Liver (tissue), 10 donors: ENCODE measurements at places on chromosomes 1 and 21. TPM values are rescaled to one million over a fixed set of nuclear protein-coding genes. Genes with fewer than 3 reads are reported as not detected.

Gene TCEANC2
- 2.1 TPM for total RNA-seq

Gene ANKRD65
- 0.17 TPM for total RNA-seq

Gene SPRR4
- not detected for total RNA-seq

Gene LINGO4
- total RNA-seq, result 0.50 TPM

Gene FCRL1
- total RNA-seq, result 0.50 TPM

Gene WNT4
- total RNA-seq, result not detected

Gene HRNR
- not detected for total RNA-seq

Gene IGSF21
- 1.1 TPM for total RNA-seq

Gene B3GALT2
- total RNA-seq, result 1.9 TPM

Gene NASP
- total RNA-seq, result 74.9 TPM

Gene TRIM46
- total RNA-seq, result 0.14 TPM

DNA sequence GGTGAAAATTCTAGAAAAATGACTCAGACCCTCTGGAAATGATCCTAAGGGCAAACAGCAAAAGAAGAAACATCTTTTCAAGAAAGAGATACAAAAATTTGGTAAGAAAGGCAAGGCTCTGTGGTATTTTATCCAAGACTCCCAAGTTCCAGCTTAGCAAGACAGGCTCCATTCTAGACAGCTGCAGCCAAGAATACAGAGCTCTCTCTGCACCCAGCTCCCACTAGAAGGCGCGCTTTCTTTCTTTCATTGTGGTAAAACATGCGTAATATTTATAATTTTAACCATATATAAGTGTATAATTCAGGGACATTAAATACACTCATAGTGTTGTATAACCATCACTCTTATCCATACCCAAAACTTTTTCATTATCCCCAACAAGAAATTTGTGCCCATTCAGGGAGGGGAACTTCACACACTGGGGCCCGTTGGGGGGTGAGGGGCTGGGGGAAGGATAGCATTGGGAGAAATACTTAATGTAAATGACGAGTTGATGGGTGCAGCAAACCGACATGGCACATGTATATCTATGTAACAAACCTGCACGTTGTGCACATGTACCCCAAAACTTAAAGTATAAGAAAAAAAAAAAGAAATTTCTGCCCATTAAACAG is 2.2 kb upstream of the HFM1 start:
- H3K4me3 ChIP-seq, result no peak overlapping the region
- H3K27me3 ChIP-seq, result no peaks in the 10 kb centered on the region
- no peak overlapping the region for H3K27ac ChIP-seq
- H3K4me1 ChIP-seq, result peaks cover 8% of the 10 kb centered on the region
- H3K36me3 ChIP-seq, result no peaks in the 10 kb centered on the region
- no peak for DNase-seq

- H3K36me3 ChIP-seq, result no peaks in the 10 kb centered on the region
- peak overlapping the region; percentile 90 for H3K27ac ChIP-seq
- no peak overlapping the region for H3K4me3 ChIP-seq
- no peak for DNase-seq
These were observed 68.6 kb upstream of the ERRFI1 start for GRCh38 chr1:8094481-8095241.

DNA sequence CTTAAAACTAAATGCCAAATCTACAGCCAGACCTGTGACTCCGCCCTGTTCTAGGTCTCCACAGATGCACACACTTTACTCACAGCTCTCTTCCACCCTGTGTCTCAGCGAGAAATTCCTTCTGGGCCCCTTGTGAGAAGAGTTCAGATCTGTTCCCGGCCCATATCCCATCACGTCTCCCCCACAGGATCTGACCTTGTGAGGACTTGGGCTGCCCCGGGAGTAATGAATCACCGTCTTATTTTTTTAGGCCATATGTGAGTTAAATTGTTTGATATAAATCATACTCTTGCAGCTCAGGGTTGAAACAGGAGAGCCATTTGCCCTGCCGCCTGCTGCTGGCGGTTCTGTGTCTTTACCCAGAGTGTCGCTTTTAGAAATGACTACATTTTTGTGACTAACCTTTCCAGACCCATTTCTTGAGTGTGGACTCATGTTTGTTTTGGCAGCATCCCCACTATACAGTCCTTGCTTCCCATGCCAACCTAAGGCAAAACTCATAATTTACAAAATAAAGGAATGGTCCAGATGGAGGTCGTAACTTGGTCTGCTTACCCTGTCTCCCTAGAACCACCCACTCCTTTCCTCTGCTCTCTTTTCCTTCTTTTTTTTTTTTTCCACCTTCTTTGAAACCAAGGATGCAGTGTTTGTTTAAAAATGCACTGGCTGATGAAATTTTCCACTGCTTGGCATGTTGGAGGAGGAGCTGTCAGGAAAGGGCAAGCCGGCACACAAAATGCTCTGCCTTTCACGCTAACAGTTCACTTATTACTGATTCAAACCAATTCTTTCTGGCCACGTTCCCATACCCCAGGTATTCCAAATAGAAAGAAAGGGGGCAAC is 98.0 kb upstream of the C1orf105 start:
- no peaks in the 10 kb centered on the region for H3K36me3 ChIP-seq
- no peak overlapping the region for H3K4me3 ChIP-seq
- no peak overlapping the region for H3K27ac ChIP-seq
- H3K27me3 ChIP-seq, result no peaks in the 10 kb centered on the region
- H3K4me1 ChIP-seq, result no peaks in the 10 kb centered on the region

- no peaks in the 10 kb centered on the region for H3K4me1 ChIP-seq
- no peaks in the 10 kb centered on the region for H3K36me3 ChIP-seq
- DNase-seq, result no peak
- no peak overlapping the region for H3K27ac ChIP-seq
These were observed 73.8 kb downstream of the RPE65 start for GRCh38 chr1:68375919-68376318.

GRCh38 chr1:56061824-56062223 is 517.5 kb downstream of the PLPP3 start:
- no peak for DNase-seq
- H3K27me3 ChIP-seq, result no peaks in the 10 kb centered on the region
- no peak overlapping the region for H3K4me3 ChIP-seq

DNA sequence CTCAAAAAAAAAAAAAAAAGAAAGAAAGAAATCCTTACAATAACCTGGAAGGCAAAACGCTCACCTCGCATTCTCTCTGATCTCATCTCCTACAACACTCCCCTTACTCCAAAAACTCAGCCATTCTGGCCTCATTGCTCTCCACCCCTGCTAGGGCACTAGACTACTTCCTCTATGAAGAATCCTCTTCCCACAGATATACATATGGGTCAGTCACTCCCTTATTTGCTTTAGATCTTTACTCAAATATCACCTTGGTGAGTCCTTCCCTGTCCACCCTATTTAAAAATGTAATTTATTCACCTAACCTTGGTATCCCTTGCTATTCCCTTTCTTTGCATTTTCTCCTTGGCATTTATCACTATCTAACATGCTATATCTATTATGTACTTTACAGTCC is 24.6 kb upstream of the KIF1B start:
- H3K4me1 ChIP-seq, result no peaks in the 10 kb centered on the region
- H3K27me3 ChIP-seq, result no peaks in the 10 kb centered on the region
- DNase-seq, result no peak

- H3K4me3 ChIP-seq, result no peak overlapping the region
- H3K27ac ChIP-seq, result no peak overlapping the region
- no peaks in the 10 kb centered on the region for H3K27me3 ChIP-seq
These were observed 78.8 kb upstream of the NR5A2 start for GRCh38 chr1:199948587-199949280.

- no peak overlapping the region for H3K4me3 ChIP-seq
- no peak for DNase-seq
- H3K4me1 ChIP-seq, result no peaks in the 10 kb centered on the region
- no peaks in the 10 kb centered on the region for H3K36me3 ChIP-seq
- H3K27ac ChIP-seq, result no peak overlapping the region
- H3K27me3 ChIP-seq, result no peaks in the 10 kb centered on the region
These were observed 106.6 kb downstream of the NPHP4 start for GRCh38 chr1:5885471-5886139.

GRCh38 chr1:58805716-58806571 is 22.1 kb upstream of the JUN start:
- H3K36me3 ChIP-seq, result no peaks in the 10 kb centered on the region
- H3K4me1 ChIP-seq, result peaks cover 6% of the 10 kb centered on the region
- H3K27ac ChIP-seq, result no peak overlapping the region
- no peaks in the 10 kb centered on the region for H3K27me3 ChIP-seq
- H3K4me3 ChIP-seq, result no peak overlapping the region

DNA sequence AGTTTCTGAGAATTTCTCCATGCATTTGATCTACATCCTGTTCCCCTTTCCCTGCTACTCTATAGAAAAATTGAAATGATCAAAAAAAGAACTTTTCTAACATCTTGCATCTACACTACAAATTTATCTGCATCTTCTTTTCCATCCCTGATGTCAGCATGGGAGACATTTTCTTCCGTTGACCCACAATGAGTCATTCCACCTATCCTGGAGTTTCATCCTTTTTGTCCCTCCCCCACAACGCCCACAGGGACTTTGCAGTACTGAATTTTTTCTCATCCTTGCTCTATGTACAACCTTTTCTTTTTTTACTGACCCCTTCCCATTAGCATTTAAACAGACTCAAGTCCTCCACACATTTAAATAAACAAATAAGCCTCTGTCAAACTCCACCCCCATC is 112.2 kb upstream of the MROH9 start:
- H3K27ac ChIP-seq, result no peak overlapping the region
- DNase-seq, result no peak
- no peak overlapping the region for H3K4me3 ChIP-seq
- H3K4me1 ChIP-seq, result no peaks in the 10 kb centered on the region

DNA sequence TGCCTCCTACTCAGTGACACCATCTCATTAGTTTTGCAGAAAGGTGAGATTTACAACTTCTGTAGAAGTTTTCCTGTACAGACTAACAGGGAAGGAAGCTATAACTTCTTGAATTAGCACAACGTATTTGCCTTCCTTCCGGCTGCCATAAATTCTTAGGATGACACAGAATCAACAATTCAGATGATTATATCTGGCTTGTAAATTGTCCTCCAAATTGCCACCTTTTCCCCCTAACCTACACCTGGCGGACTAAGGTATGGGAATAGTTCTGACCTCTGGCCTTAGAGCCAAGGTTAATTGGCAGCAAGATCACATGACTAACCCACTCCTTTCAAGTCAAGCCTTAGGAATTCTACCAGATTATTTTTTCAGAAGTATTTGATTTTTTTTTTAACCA is 284.3 kb downstream of the LMO4 start:
- no peak overlapping the region for H3K4me3 ChIP-seq
- no peaks in the 10 kb centered on the region for H3K4me1 ChIP-seq
- H3K27ac ChIP-seq, result no peak overlapping the region
- DNase-seq, result no peak
- H3K36me3 ChIP-seq, result no peaks in the 10 kb centered on the region

GRCh38 chr1:172308142-172308541 is 112.3 kb upstream of the C1orf105 start:
- H3K27me3 ChIP-seq, result no peaks in the 10 kb centered on the region
- H3K27ac ChIP-seq, result no peak overlapping the region
- no peak for DNase-seq
- no peak overlapping the region for H3K4me3 ChIP-seq
- no peaks in the 10 kb centered on the region for H3K4me1 ChIP-seq

- H3K27me3 ChIP-seq, result no peaks in the 10 kb centered on the region
- H3K36me3 ChIP-seq, result peaks cover 77% of the 10 kb centered on the region
- no peak overlapping the region for H3K27ac ChIP-seq
- DNase-seq, result no peak
- H3K4me3 ChIP-seq, result no peak overlapping the region
- H3K4me1 ChIP-seq, result no peaks in the 10 kb centered on the region
These were observed 6.5 kb downstream of the PPIE start for GRCh38 chr1:39745016-39745670.

GRCh38 chr21:45169682-45170081 is 95.3 kb downstream of the ADARB1 start:
- H3K36me3 ChIP-seq, result no peaks in the 10 kb centered on the region
- H3K27ac ChIP-seq, result no peak overlapping the region
- H3K4me3 ChIP-seq, result no peak overlapping the region
- H3K27me3 ChIP-seq, result no peaks in the 10 kb centered on the region

DNA sequence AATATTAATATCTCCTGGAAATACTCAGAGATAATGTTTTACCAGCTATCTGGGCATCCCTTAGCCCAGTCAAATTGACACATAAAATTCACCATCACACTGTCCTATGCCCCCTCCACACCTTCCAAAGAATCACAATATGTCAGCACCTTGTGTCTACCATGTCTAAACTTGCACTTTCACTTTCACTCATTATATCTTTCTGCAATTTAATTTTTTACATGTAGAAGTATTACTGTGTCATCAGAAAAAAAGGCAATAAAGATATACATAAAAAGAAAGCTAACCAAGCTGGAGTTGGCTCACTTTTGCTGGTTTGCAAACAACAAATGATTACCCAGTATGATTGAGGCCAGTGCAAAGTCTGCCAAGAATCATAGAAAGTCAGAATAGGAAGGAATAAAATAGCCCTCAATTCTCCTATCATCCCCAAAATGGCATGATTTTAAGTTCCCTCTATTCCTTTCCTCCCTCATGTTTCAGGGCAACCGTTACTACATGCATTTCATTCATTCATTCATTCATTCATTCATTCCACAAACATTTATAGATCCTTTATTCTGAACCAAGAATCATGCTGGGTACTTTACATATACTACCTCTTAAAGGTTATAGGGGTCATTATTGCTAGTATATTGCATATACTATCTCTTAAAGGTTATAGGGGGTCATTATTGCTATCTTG is 5.9 kb upstream of the LUZP1 start:
- H3K4me1 ChIP-seq, result peaks cover 8% of the 10 kb centered on the region
- DNase-seq, result no peak
- H3K36me3 ChIP-seq, result no peaks in the 10 kb centered on the region

GRCh38 chr1:84997667-84998600 is 1.0 kb upstream of the MCOLN2 start:
- no peak overlapping the region for H3K27ac ChIP-seq
- no peaks in the 10 kb centered on the region for H3K27me3 ChIP-seq
- no peak for DNase-seq

DNA sequence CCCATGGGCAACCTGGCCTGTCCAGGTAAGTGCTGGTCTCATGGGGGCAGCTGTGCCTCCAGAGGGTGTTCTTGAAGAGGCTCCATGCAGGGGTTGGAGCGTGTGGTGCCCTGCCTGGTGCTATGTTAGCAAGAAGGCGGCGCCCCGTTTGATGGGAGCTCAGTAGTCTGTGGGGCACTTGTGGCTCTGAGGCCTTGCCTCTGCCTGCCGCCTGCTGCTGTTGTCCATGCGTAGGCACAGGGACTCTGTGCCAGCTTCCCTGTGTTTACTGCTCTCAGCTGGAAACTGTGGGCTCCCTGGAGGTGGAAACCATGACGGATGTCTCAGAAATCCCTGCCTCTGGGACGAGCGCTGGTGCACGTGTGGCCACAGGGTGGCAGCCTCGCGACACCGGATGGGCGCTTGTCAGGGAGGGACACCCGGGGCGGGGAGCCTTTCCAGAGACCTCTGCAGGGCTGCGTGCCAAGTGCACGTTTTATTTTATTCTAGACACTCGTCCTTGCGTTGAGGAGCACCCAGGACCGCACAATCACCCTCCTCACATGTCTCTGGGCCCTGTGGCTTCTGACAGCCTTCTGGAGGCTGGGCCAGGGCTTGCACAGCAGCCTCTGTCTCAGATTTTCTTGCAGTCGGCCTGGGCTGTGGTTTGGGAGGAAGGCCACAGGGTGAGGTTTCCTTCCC is 27.1 kb downstream of the SNAP47 start:
- peaks cover 24% of the 10 kb centered on the region for H3K4me1 ChIP-seq
- peak; percentile 82 for DNase-seq
- H3K27ac ChIP-seq, result no peak overlapping the region
- no peaks in the 10 kb centered on the region for H3K27me3 ChIP-seq
- H3K4me3 ChIP-seq, result no peak overlapping the region
